NCI-H1048 (cell line): ENCODE measurements at places on chromosomes 4 and X.

- DNase-seq, result no peak
Measured at GRCh38 chr4:88275949-88276515, 8.3 kb downstream of the PPM1K start.

GRCh38 chrX:57906790-57907189 lies 3.5 kb downstream of the ZXDA start:
- DNase-seq, result no peak

- no peak for DNase-seq
Measured at GRCh38 chr4:1511441-1512041, 105.3 kb upstream of the NKX1-1 start.

DNA sequence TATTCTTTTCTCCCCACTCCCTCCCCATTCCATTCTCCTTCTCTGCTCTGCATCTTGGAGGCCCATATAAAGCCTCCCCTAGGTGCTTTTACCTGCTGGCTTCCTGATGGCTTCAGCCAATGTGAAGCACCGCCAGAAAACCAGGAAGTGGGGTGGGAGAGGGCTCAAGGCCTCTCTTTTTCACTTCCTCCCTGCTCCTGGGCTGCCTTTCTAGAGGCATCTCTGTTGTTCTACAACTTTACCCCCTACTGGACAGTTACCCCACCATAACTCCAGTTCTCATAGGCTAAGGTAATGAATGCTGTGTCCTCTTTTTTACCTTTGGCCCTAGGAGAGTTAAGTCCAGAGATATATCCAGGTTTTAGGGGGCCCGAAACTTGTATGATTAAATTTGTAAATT lies 62.4 kb upstream of the PPARGC1A start:
- no peak for DNase-seq

DNA sequence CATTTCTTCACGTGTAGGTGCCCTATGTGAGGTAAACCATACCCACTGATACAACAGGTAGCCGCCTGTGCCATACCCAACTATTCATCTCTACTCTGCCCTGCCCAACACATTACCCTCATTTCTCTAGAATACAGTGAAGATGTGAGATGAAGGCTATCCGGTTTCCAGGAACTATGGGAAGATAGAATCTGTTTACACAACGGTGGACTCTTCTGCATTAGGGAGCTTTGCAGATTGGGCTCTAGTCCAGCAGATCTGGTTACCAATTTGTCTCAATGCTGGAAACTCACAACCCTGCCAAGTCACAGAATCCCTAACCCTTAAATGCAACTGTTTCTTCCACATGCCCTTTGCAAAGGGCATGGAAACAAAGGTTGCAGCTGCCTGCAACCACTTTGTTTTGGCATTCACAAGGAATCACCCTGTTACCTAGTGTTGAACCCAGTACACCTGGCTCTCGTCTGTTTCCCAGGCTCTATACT lies 6.4 kb upstream of the SLAIN2 start:
- no peak for DNase-seq

GRCh38 chr4:177275999-177276398 lies 33.7 kb upstream of the NEIL3 start:
- no peak for DNase-seq

DNA sequence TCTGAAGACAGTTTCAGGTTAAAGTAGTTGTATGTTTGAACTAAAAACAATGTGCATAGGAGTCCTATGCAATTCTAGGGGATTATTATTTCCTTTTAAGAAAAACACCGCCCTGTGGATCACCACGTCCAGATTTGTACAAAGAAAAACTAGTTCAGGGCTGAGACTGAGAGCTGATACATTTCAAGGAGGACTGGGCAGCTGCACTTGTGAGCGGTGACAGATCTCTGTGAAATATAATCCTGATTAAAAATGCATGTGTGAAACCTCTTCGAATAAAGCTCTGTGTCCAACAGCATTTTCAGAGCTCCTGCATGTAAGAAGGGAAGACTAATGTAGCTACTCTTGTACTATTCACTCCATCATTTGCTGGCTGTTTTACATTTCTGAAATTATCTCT lies 365.8 kb upstream of the PITX2 start:
- no peak for DNase-seq
